ENCODE measurements at places on chromosomes 5 and 9. TPM values are rescaled to one million over a fixed set of nuclear protein-coding genes. Genes with fewer than 3 reads are reported as not detected.

FOXD4L5 gene
- 0.45 TPM for total RNA-seq

C9orf153 gene
- 1.4 TPM for total RNA-seq

- no peak for DNase-seq
Measured at GRCh38 chr9:84375954-84376353, 35.4 kb upstream of the SLC28A3 start.

- DNase-seq: no peak
Measured at GRCh38 chr5:62681117-62681850, 102.7 kb downstream of the LRRC70 start.
